ENCODE measurements at places on chromosomes 13 and 19.

GRCh38 chr19:45854167-45854778 lies 8.7 kb downstream of the SYMPK start:
- DNase-seq, result no peak

DNA sequence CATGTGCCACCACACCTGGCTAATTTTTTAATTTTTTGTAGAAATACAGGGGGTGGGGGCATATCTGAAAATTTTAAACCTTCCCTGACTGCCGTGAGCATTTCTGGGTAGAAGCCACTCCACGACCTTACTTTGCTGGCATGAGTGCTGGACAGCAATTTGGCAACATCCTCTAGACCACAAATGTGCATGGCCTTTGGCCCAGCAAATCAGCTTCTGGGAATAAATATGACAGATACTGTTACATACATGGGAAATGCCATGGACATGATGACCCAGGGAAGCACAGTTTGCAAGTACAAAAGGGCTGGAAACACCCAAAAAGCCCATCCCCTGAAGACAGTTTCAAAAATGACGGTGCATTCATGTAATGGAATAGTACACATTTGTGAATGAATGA lies 3.2 kb upstream of the PVR start:
- no peak for DNase-seq

DNA sequence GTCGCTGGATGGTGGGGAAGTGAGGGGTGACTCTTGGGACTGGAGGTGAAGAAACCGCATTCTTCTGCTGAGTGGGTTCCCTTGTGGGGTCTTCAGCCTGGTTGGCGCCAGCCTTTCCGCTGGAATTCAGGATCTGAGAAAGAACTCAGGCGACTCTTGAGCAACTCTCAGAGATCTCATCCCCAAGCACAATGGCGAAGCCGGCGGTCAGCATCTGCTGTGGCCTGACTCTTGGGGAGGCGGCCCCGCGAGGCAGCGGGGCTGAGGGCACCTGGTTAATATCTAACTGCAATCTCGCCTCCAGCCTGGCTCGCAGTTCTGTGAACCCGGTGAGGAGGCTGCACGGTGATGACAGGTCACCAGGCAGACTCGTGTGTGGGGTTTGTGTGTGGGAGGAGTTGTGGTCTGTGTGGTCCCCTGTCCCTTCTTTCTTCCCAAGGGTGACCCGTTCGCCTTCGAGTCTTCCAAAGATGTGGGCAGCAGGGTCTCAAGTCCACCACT lies 883 bp downstream of the ZNF441 start:
- no peak for DNase-seq

DNA sequence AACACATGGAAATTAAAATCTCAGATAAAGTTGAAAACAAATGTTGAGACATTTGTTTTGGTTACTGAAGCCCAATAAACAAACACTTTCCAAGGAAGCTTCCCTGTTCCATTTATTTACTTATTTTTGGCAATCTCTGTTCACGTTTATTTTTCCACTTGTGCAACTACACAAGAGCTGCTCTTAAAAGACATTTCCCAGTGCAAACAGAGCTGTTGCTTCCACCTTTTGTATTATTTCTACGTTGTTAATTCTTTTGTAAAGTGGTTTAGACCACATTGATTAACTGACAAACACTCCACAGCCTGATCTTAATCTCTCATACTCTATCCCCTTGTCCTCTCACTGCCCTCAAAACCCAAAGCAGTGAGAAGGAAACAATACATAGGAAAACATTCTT lies 757.6 kb downstream of the LIG4 start:
- DNase-seq, result peak; percentile 51

DNA sequence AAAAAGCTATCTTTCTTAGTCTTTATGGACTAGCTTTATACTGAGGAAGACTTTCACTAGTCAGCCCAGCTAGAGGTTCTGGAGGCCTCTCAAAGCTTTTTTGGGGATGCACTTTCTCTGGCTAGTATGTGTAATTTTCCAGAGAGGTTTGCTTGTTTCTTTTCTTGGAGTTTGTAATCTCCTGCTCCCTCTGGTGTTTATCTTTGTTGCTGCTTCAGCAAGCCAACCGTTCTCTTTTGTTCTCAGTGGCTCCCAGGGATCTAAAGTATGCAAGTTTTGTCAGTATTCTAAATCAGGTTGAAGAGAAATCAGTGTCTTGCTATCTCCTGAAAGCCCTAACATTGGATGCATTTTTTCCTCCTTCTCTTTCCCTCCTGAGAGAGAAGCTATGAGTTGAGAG lies 121.1 kb upstream of the MYO16 start:
- no peak for DNase-seq

GRCh38 chr13:66014771-66015170 lies 1215.4 kb downstream of the PCDH9 start:
- no peak for DNase-seq

DNA sequence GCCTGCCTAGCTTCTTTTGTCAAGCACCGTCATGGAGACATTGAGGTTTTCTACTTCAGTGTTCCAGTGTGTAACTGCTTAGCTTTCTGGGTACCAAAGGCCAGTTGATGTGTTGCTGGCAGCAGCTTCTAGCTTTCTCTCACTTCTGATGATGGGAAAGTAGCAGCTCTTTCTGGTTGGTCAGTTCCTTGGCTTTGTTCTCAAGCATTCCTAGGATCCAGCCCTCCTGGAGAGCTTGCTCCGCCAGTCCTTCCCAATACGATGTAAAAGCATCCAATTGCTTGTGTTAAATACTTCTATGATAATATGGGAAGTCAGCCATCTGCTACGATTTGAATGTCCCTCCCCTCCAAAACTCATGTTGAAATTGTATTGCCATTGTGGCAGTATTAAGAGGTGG lies 182.8 kb downstream of the UGGT2 start:
- no peak for DNase-seq

- DNase-seq, result no peak
Observed at GRCh38 chr13:99335603-99336002, 28.4 kb upstream of the GPR183 start.

- no peak for DNase-seq
Observed at GRCh38 chr13:54387625-54388024, 1359.0 kb downstream of the OLFM4 start.

DNA sequence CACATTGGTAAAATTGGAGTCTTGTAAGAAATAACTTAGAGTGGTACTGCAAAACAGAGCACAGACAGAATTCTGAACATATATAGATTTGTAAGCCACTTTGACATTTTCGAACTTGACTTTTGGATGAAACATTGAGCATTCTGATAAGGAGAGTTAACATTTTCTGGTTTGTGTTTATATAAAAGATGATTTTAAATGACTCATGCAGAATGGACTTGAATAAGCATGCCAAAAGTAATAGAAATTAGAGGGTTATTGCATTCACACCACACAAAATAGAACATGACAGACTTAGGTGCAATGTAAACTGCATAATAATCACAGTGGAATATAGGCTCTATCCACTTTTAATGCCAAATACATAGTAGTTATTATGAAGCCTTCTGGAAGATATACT lies 507.0 kb downstream of the DACH1 start:
- DNase-seq, result no peak

DNA sequence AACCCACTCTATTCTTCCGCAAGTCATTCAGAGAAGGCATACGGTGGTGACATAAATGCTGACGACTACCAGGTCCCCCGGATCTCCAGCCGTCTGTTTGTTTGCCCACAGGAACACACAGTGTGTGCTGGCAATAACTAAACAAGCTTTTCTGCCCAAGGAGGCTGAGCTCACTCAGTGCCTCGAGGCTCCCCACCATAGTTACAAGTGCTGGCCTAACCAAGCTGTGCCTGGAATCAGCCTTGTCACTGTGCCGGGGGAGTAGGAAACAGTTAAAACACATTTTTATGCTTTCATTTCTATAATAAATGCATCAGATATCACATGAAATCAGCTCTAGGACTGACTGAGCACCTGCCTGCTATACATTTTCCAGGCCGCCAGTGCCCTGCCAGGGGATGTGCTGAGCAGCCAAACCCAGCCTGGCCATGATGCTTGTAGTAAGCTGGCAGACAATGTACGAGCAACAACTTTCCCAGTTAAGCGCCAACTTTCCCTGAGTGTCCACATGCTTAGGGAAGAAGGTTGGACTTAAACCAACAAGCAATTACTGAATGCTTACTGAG lies 28.1 kb downstream of the BRD4 start:
- no peak for DNase-seq

DNA sequence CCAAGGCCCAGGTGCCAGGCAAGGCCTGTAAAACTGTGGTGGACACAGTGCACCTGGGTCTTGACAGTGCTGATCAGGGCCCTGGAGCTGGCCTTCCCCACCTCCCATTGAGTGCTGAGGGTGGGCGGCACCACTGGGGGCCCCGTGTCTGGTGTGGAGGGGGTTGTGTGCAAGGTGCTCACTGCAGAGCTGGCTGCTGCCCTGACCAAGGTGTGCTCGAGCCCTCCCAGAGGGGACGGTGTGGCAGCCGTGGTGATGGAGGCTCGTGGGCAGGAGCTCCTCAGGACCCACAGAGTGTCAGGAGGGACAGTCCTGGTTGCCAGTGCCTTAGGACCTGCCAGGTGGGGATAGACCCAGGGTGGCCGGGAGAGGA lies 23.0 kb downstream of the ATP4B start:
- DNase-seq, result no peak

DNA sequence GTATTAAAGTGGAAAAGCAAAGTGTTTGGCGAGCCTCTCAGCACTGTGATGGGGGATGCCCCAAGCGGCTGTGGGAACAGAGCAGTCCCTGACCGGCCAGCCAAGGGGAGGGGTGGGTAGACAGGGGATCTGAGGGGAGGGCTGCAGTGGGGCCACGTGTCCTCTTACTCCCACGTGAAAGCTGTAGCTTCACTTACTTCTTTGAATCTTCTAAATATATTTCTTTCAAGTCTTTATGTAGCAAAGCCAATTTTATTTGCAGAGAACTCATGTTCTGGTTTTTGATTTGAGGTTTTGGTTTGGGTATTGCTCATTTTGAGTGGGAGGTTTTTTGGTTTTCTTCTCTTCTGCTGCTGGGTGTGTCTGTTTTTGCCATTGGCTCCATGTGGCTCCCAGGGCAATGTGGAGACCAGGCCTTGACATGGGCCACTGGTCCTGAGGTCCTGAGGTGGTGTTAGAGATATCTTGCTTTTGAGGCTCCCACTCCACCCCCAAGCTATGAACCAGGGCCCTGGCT lies 17.7 kb upstream of the OVOL3 start:
- no peak for DNase-seq

DNA sequence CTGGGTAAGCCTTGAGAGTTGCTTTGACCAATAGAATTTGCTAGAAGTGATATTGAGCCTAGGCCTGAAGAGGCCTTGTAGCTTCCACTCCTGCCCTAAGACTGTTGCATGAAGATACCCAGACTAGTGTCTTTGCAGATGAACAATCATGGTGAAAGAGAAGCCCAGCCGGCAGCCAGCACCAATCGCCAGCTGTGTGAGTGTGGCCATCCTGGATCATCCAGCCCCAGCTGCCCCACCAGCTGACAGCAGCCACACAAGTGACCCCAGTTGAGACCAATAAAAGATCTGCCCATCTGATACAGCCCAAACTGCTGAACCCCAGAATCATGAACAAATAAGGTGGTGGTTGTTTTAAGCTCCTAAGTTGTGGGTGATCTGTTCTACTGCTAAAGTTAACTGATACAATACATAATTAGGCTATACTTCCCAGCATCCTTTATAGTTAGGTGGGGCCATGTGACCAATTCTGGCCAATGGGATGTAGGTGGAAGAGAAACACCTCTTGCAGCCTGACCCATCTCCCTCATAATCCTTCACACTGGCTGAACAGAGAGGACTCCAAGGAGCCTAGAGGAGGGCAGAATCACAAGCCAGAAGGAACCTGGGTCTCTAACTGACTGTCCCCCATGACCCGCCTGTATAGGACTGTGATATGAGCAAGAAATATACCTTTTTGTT lies 9.4 kb upstream of the ZNF428 start:
- no peak for DNase-seq

GRCh38 chr19:35856546-35857149 lies at the start of gene KIRREL2:
KIRREL2 (plus strand) TSS chr19:35856911; CDS start chr19:35857120, 209 bp downstream.
- no peak for DNase-seq

DNA sequence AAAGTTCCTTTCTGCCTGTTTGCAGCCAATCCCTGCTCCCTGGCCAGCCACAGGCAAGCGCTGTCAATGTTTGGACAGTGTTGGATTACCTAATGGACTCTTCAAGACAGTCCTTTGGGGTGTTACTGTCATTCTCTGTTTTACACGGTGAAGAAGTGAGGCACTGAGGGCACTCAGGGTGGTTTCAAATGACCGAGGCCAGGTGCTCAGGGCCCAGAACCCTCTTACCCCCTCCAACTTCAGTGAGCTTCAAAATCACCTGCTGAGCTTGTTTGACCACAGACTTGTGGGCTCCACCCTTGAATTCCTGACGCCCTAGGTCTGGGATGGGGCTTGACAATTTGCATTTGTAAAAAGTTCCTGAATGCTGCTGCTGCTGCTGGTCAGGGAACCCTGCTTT lies 97.9 kb downstream of the GGACT start:
- DNase-seq, result peak; percentile 45

- no peak for DNase-seq
Observed at GRCh38 chr13:23456437-23457210, 23.1 kb upstream of the SACS start.

- no peak for DNase-seq
Observed at GRCh38 chr13:30715837-30716236, 19.5 kb upstream of the ALOX5AP start.

DNA sequence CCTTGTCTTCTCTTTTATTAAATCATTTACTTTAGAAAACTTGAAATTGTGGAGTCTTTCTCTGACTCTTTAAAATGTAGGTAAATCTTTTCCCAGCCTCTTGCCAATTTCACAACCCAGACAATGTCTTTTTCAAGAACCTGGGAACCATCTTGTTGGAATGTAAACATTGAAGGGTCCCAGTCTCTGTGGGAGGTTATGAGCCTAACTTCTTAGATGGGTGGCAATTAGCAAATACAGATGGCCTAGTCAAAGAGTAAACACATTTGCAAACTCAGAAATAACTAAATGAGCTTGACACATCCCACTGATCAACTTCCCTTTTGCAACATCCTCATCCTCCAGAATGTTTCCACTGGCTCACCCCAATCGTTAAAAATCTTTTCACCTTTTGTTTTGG lies 721.0 kb downstream of the PCDH9 start:
- no peak for DNase-seq

- peak; percentile 98 for DNase-seq
Observed at GRCh38 chr13:36536546-36536945, 104.3 kb downstream of the CCNA1 start.

- no peak for DNase-seq
Observed at GRCh38 chr13:22933571-22934181, 247.1 kb upstream of the SGCG start.

DNA sequence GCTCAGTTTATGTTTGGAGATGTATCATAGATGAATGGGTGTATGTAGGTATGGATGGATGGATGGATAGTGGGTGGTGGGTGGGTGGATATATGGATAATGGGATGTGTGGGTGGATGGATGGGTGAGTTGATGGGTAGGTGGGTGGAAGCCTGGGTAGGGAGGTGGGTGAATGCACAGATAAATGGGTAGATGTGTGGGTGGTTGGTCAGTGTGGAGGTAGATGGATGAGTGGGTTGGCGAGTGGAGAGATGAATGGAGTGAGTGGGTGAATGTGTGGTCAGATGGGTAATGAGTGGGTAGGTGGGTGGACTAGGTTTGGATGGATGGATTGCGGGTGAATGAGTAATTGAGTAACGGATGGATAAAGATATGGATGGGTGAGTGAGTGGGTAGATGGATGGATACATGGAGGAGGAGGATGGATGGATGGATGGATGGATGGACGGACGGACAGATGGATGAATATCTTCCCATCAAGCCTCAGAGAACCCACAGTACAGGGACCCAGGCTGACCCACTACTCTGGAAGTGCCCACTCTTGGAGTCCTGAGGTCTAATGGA lies 13.4 kb downstream of the MEIS3 start:
- DNase-seq, result no peak
